ENCODE measurements at places on chromosomes 2 and 18. TPM values are rescaled to one million over a fixed set of nuclear protein-coding genes. Genes with fewer than 3 reads are reported as not detected.
A peak's percentile ranks its signal among the peaks of the same experiment; 100 is the strongest.

GRCh38 chr2:23677836-23678235, 249.1 kb downstream of the ATAD2B start:
- peak; percentile 58 for DNase-seq

The ADCYAP1 gene
- not detected for total RNA-seq

- DNase-seq = no peak
Measured at GRCh38 chr2:1658394-1659151, 85.7 kb downstream of the PXDN start.

The PPM1B gene
- total RNA-seq = 34.5 TPM

DNA sequence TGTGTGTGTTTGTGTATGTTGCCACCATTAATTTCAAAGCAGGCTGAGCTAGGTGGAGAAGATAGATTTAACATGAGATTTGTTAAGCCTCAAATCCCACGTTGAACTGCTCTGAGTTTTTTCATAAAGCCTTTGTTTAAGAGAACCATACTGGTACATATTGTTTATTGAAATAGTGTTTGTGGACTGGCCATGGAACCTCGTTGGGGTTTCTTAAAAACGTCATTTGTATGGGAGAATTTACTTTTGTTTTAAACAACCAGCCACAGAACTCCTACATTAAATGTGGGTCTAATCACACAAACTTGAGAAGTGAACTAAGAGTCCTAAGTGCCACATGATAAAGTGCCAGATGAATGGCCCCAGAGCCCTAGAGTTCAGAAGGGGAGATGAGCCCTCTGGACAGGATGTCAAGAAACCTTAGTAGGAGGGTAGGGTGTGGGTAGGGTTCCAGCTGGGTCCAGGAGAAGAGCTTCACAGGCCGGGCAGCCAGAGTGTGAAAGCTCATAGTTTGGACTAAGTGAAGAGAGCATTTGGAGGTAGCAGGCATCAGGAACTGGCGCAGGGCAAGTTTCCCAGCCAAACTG, 120.6 kb upstream of the EML6 start:
- DNase-seq = no peak

The ST8SIA3 gene
- total RNA-seq = not detected

All from fibroblast of lung (primary cell).